ENCODE measurements at places on chromosomes 6 and 20. TPM values are rescaled to one million over a fixed set of nuclear protein-coding genes. Genes with fewer than 3 reads are reported as not detected.

The EDN1 gene
- 2.8 TPM for total RNA-seq

The SLC26A8 gene
- total RNA-seq: not detected

The CASS4 gene
- total RNA-seq: 0.14 TPM

The TPBG gene
- 52.9 TPM for total RNA-seq

The PTCHD4 gene
- total RNA-seq: 5.9 TPM

The FUT9 gene
- total RNA-seq: not detected

The JPH2 gene
- 10.4 TPM for total RNA-seq

The TREML1 gene
- total RNA-seq: not detected

The BMP7 gene
- not detected for total RNA-seq

The PIGU gene
- total RNA-seq: 8.4 TPM

The CST4 gene
- not detected for total RNA-seq

The LHFPL5 gene
- not detected for total RNA-seq

The LAMA4 gene
- 174 TPM for total RNA-seq

The TRAPPC3L gene
- total RNA-seq: not detected

All from smooth muscle cell of the umbilical artery (primary cell).